Adrenal gland (tissue), 19 donors: ENCODE measurements at places on chromosomes 11 and 22. TPM values are rescaled to one million over a fixed set of nuclear protein-coding genes. Genes with fewer than 3 reads are reported as not detected.

- peaks cover 3% of the 10 kb centered on the region for H3K4me1 ChIP-seq
- H3K27me3 ChIP-seq: no peaks in the 10 kb centered on the region
- no peak overlapping the region for H3K4me3 ChIP-seq
- DNase-seq: no peak
Measured at GRCh38 chr11:3946455-3947017, 91.1 kb downstream of the STIM1 start.

GRCh38 chr11:2700415-2701211 is 819 bp upstream of the KCNQ1OT1 start:
- H3K4me1 ChIP-seq: no peaks in the 10 kb centered on the region
- H3K36me3 ChIP-seq: no peaks in the 10 kb centered on the region
- H3K4me3 ChIP-seq: peak overlapping the region; percentile 4
- peak; percentile 70 for DNase-seq
- peak overlapping the region; percentile 12 for H3K27ac ChIP-seq
- no peaks in the 10 kb centered on the region for H3K27me3 ChIP-seq

- H3K4me3 ChIP-seq: no peak overlapping the region
- DNase-seq: no peak
- no peaks in the 10 kb centered on the region for H3K36me3 ChIP-seq
- no peak overlapping the region for H3K27ac ChIP-seq
- no peaks in the 10 kb centered on the region for H3K27me3 ChIP-seq
- no peaks in the 10 kb centered on the region for H3K4me1 ChIP-seq
Measured at GRCh38 chr11:3984896-3985295, 109.7 kb upstream of the RRM1 start.

OR8H1 gene
- not detected for total RNA-seq

BIK gene
- total RNA-seq: 2.1 TPM

GRCh38 chr11:128424851-128425285 is 162.5 kb downstream of the ETS1 start:
- H3K27ac ChIP-seq: no peak overlapping the region
- no peaks in the 10 kb centered on the region for H3K4me1 ChIP-seq
- H3K27me3 ChIP-seq: no peaks in the 10 kb centered on the region
- no peaks in the 10 kb centered on the region for H3K36me3 ChIP-seq
- no peak for DNase-seq
